ENCODE measurements at places on chromosomes 4 and X.

GRCh38 chrX:24306440-24306839 lies 7.4 kb downstream of the SUPT20HL2 start:
- no peak for DNase-seq

- no peak for DNase-seq
These were observed 608.6 kb downstream of the KLHL13 start for GRCh38 chrX:117508021-117508420.

DNA sequence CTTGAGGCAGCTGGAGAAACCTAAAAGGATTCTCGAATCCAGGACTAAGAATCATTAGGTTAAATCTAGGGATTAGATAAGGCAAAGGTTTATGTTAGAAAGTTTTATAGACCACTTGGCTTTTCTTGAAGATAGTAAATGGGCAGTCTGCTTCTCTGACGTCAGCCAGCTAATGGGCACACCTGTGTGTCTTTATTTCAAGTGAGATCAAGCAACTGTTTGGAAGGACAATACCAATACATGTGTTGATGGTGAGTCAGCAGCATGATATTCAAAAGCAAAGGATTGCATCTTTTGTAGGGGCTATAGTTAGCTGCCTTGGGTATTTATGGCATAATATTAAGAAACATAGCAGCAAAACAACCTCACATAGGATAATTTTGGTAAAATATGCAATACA lies 46.5 kb upstream of the GRPR start:
- DNase-seq, result no peak

GRCh38 chr4:3805026-3805425 lies 38.8 kb downstream of the ADRA2C start:
- no peak for DNase-seq

- peak; percentile 13 for DNase-seq
These were observed 66.8 kb upstream of the MAB21L2 start for GRCh38 chr4:150515135-150515534.

All from skeletal muscle cell (primary cell).